CD8-positive, alpha-beta T cell (primary cell): ENCODE measurements at places on chromosomes 3 and 15.

- DNase-seq = no peak
These were observed 36.9 kb upstream of the HERC1 start for GRCh38 chr15:63870487-63871209.

GRCh38 chr3:150230037-150230436, 178.1 kb upstream of the TSC22D2 start:
- DNase-seq = no peak

- DNase-seq = no peak
These were observed 15.6 kb downstream of the FRMD4B start for GRCh38 chr3:69370156-69370883.

- DNase-seq = no peak
These were observed 64.0 kb downstream of the MESD start for GRCh38 chr15:80925597-80926059.

- no peak for DNase-seq
These were observed 45.3 kb downstream of the OSTN start for GRCh38 chr3:191244242-191244867.

- DNase-seq = no peak
These were observed 101.0 kb upstream of the CPNE4 start for GRCh38 chr3:132135628-132136333.
